Glomerular endothelial cell (primary cell): ENCODE measurements at places on chromosomes 7 and 10.
A peak's percentile ranks its signal among the peaks of the same experiment; 100 is the strongest.

DNA sequence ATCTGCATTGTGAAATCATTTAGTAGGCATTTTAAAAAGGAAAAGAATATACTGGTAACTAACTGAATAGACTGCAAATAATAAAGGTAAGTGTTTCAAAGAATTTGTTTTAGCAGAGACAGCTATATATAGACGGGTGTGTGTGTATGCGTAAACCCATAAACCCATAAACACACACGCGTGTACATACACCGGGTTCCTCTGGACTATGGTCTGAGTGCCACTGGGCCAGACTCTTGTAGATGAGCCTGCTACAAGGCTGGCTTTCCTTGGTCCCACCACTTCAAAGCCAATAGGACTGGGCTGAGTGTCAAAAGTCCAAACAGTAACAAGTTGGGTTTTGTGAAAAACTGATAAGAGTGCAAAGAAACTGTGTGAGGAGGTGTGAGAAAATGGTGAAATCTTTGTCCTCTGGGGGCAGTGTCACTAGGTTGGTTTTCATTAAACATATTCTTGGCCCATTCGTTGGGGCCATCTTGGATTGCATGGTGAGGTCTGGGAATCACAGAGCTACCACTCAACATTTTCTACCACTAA lies 39.8 kb downstream of the GNA12 start:
- DNase-seq = no peak

DNA sequence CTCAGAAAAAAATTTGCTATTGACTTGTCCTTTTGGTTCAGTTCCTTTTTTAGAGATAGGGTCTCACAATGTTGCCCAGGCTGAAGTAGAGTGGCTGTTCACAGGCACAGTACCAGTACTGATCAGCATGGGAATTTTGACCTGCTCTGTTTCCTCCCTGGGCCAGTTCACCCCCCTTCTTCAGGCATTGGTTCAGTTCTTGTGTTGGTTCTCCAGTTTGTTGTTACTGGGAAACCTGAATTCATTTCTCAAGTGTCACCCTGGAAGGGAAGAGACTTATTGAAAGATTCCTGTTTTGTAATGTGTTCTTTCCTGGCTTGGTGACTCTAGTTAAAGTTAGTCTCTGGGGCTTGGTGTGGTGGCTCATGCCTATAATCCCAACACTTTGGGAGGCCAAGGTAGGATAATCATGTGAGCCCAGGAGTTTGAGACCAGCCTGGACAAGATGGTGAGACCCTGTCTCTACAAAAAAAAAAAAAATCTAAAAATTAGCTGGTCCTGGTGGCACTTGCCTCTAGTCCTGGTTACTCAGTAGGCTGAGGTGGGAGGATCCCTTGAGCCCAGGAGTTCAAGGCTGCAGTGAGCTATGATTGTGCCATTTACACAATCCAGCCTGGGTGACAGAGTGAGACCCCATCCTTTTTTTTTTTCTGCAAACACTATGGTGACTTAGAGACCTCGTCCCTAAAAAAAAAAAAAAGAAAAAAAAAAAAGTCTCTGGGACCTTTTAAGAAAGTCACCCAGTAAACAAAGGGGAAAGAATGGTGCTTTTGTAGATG lies 52.7 kb downstream of the CNNM2 start:
- DNase-seq = no peak

DNA sequence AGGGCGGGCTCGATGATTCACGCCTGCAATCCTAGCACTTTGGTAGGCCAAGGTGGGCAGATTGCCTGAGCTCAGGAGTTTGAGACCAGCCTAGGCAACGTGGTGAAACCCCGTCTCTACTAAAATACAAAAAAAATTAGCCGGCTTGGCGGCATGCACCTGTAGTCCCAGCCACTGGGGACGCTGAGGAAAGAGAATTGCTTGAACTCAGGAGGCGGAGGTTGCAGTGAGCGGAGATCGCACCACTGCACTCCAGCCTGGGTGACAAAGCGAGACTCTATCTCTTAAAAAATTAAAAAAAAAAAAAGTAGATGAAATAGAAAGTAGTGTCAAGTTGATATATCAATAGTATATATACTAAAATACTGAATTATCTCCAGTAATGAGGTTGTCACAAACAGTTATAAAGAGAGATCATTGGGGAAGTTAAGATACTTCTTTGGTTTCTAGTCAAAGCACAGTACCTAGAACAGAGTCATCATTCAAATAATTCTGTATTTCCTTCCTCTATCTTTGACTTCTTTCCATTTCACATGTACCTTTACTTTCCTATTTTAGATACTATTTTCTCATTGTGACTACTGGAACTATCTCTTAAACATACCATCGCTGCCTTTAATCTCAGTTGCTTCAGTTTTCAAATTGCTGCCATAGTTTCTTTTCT lies 491.7 kb downstream of the GRM8 start:
- DNase-seq = no peak

DNA sequence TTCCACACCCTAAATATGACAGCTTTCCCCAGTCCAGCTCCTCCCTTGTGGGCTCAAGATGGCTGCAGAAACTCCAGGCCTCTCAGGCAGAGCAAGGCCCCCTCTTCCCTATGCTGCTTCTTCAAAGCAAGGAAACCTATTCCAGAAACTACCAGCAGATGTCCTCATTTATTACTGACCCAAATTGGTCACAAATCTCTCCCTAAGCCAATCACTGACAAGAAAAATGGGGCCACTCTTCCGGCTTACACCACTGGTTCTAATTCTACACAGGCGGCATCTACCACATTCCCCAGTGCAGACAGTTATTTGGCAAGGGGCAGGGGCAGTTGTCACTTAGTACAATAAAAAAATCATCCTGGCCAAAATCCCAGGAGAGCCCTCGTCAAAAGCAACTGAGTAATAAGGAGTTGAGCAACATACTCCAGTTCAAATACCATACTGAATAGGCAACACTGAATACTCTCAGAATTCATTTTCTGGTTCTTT lies 150.4 kb downstream of the SFMBT2 start:
- DNase-seq = peak; percentile 68

- DNase-seq = no peak
Observed at GRCh38 chr10:24552346-24553016, 171.2 kb downstream of the ARHGAP21 start.
